ENCODE measurements at places on chromosomes 7 and 10.

DNA sequence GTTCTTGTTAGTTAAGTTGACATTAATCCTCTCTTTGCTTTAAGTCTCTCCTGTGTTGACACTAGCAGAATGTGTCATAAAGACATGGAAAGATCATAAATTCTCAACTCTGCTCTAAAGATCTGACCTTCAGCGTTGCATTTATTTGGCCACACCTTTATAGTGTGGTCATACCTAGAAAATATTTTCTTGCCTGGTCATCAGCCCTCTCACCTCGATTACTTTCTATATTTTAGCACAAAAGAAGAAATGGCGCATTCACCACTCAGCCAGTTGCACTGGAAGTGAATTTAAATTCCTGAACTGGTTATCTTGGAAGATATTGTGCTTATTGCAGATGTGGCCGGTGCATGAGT lies 96.7 kb upstream of the PDCD4 start:
- DNase-seq: no peak

GRCh38 chr10:8830876-8831275 lies 776.4 kb downstream of the GATA3 start:
- no peak for DNase-seq

- no peak for DNase-seq
Observed at GRCh38 chr7:14698239-14698638, 204.3 kb downstream of the DGKB start.

DNA sequence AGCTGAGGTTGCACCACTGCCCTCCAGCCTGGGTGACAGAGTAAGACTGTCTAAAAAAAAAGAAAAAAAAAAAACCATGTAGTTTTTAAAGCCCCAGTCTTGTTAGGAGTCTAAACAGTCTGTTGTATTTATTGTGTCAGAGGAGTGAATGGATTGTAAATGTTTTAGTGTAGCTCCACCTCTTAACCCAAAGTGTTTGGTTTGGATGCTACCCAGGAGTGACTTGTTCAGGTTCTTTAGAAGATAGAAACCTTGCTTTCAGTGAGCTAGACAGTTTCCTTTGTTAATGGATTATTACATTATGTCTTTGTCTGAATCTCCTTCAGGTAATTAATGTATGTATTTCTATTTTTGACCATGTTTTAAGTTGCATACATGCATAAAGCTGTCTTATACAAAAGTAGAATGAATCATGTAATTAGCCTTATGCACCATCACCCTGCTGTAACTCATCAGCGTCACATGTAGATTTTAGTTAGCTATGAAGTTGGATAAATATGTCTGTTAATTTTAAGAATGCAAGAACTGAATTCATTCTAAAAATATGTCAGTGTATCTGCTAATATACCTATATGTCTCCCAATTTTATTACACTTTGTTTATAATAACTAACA lies 97.7 kb downstream of the TAF3 start:
- DNase-seq: no peak

- no peak for DNase-seq
Observed at GRCh38 chr10:103168438-103168837, 24.6 kb downstream of the NT5C2 start.

GRCh38 chr7:20411372-20411771 lies 80.7 kb downstream of the ITGB8 start:
- no peak for DNase-seq

Measured in naive thymus-derived CD4-positive, alpha-beta T cell (primary cell).